ENCODE measurements at places on chromosomes 1 and 21.

DNA sequence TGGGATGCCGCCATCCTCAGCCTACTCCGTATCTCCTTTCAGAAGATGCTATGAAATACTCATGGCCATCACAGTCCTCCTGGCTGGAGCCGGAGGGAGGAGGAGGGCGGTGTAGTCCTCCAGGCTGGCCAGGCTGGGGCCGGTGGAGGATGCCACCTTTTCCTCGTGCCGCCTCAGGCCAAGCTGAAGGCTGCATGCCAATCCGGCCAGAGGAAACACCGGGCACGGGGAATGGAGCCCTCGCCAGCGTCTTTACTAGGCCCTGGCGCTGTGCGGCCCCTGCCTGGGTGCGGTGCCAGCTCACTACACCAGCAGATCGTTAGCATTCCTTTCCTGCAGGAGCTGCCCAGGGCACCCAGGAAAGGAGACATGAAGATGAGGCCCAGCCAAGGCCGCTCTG is 70.1 kb downstream of the CASZ1 start:
- DNase-seq = no peak

- no peak for DNase-seq
Measured at GRCh38 chr1:109873278-109874175, 37.1 kb upstream of the CSF1 start.

DNA sequence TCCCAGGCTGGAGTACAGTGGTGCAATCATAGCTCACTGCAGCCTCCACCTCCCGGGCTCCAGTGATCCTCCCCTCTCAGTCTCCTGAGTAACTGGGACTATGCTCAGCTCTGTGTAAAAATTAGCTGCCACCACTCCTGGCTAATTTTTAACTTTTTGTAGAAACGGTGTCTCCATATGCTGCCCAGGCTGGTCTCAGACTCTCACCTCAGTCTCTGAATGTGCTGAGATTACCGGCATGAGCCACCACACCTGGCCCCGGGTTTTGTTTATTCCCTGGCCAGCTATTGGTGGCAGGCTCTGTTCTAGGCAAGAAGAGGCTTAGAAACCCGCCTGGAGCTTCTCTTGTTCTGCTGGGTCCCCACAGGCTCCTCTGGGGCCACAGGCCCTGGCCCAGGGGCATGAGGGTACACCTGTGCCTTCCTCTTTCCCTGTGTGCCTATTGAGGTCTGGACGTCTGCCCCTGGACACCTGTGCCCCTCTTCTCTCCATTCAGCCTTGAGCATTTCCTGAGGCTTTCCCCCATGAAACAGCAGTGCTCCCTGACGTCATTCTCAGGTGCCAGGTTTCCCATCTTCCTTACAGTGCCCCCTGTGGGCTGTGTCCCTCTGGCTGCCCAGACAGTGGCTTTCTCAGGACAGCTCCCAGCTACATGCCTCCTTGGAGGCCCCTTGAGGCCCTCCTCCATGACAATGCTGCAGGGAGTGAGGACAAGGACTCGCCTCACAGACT is 57.5 kb downstream of the PCP4 start:
- no peak for DNase-seq

DNA sequence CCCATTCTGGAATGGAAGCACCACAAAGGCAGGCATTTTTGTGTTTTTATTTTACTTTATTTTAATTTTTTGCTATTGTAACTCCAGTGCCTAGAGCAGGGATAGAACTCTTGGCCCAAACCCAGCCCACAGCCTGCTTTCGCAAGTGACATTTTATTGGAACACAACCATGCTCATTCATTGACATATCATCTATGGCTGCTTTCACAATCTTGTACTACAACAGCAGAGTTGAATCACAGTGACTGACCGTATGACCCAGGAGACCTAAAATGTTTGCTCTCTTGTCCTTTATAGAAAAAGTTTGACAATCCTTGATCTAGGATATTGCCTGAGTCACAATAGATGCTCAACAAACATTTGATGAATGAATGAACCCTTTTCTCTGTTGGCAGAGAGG is 83.9 kb upstream of the ATP1A1 start:
- no peak for DNase-seq

DNA sequence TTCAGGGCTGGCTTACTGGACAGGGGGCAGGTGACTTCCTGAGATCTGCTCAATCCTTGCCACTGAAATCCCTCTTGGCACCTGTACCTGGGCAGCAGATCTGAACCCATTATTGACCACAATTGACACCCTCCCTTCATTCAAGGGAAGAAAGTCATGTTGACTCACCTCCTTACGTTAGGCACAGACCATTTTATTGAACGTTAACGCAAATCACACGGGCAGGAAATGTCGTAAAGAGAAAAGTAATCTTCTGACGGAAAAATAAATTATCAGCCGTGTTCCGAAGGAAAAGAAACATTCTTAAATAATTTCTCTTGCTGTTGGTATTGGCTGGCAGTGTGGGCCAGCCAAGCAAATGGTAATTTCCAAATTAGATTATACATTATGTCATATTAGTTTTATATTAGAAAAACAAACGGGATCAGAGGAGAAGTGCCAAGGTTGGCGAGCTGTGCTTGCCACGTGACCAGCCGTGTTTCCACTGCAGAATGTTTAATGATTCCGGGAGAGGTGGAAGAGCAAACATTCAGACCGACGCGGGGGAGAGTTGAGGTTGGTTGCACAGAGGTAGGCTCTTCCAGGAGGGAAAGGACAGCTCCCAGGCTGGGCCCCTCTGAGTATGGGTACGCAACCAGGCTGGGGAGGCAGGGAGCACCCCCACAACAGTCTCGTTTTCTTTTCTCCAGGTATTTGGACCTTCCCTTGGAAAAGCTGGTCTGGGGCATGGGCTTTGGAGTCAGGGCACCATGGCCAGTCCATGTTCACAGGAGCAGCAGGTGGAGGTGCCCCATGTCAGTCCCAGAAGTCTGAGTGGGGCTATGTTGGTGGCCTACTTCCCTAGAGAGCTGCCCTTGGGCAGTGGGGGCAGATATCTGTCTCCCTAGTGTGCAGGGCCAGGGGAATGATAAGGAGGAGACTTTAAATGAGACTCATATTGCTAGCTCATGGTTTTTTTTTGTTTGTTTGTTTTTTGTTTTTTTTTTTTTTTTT is 121.1 kb downstream of the FOXD2 start:
- no peak for DNase-seq

DNA sequence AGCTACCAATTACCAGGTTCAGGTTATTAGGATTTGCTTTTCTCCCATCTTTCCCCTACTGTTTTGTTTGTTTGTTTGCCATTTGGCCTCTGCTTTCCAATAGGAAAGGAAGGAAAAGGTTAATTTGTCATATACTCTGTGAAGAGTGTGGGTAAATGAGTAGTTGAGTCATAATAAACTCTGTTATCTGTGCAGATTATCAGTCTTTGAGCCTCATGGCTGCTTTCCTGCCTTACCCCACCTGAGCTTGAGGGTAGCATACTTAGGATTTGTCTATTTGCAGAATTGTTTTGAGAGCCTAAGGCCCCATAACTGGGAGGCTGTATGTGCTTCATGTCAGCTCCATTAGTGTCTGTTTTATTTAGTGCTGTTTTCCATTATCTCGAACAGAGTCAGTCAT is 32.9 kb upstream of the SNX27 start:
- no peak for DNase-seq

DNA sequence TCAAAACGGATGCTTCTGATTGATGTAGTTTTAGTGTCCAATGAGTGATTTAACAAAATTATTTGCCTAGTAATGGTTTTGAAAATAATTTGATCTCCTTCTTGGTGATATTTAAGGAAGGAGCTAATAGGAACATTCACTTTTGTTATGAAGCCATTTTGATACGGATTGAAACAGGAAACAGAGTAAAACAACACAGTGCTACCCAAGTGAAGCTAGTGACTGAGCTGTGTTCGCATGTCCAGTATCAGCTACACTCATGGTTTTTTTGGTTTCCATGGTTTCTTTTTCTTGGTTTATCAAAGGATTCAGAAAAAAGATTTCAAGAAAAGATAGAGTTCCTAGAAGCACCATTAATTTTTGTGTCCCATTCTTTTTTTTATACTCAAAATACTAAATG is 40.1 kb upstream of the PLEKHO1 start:
- DNase-seq = no peak

DNA sequence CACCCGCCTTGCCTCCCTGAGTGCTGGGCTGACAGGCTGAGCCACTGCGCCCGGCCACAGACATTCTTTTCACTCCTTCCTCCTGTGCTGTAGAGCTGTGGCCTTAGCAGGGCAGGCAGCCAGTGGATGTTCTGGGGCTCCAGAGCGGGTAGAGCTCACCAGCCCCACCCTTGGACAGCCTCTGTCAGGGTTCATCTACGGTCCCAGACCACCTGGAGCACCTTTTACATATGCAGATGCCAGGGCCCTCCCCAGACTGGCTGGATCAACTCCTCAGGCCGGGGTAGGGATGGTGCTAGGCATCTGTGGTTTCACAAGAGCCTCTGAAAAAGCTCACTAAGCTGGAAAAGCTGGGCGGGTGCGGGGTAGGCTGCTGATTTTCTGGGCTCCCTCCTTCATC is 4.6 kb downstream of the ATP13A2 start:
- DNase-seq = no peak

GRCh38 chr1:212575333-212575732 is 33.2 kb upstream of the ATF3 start:
- DNase-seq = no peak

DNA sequence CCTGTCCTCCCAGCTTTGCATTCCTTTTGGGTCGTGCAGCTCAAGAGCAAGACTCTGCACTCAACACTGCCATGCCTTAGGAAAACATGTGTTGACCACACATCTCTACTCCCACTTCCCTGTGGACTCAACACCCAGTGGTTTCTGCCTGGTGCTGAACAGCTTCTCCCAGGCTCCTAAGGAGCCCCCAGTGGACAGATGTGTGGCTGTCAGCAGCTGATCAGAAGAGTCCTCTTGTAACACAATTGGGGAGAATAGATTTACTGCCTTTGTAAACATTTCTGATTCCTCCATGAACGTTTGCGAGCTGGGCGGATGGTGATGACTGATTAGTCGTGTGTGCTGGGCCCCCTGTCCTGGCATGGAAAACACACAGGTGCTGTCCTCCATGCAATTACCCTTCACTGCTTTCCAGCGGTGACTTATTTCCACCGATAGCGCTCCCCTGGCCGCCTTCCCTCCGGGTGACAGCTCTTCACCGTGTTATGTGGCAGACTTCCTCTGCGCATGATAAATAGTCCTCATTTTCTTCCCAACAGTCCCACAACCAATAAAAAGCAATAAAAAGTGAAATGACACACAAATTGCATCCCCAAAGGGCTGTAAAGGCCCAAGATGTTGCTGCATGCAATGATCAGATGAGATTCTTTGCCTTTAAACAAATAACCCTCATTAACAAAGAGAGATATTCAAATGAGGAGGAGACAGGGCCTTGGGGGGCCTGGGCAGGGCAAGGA is 249.4 kb upstream of the AJAP1 start:
- no peak for DNase-seq

GRCh38 chr1:9542430-9542829 is 3.2 kb downstream of the SLC25A33 start:
- no peak for DNase-seq

DNA sequence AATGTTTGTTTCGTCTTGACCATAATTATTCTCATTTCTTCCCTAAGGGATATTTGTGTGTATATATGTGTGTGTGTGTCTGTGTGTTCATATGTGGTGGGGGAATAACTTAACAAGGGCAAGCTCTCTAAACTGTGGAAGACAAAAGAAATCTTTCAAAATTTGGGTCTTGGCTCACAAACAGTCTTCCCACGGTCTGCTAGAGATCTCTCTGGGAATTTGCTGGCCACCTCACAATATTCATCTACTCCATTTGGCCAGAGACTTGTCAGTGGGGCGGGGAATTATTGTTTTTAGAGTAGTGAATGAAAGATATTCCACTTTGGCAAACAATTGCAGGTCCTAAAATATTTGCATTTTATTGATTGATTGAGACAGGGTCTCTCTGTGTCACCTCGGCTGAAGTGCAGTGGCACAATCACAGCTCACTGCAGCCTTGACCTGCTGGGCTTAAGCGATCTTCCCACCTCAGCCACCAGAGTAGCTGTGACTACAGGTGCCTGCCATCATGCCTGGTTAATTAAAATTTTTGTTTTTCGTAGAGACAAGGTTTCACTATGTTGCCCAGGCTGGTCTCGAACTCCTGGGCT is 8.0 kb upstream of the EIF2B3 start:
- DNase-seq = no peak

- DNase-seq = no peak
Measured at GRCh38 chr1:76366726-76367125, 292.2 kb downstream of the ST6GALNAC3 start.

- no peak for DNase-seq
Measured at GRCh38 chr1:10509809-10510509, 35.2 kb downstream of the PEX14 start.

DNA sequence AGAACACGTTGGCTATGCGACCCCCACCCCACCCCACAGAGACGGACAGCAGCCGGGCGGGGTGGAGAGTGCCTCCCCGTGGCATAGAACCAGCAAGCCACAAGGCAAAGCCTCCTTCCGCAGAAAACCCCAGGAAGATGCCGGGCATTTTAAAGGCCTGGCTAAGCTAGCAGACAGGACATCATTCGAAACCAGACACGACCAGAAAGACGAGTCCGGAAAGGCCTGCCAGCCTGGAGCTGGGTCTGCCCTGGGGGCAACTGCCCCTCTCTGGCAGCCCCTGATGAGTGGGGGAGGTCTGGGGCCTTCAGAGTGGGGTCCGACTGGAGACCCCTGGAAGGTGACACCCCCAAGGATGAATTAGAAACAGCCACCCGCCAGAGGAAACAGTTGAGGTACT is 8.5 kb downstream of the FTCD start:
- DNase-seq = no peak

DNA sequence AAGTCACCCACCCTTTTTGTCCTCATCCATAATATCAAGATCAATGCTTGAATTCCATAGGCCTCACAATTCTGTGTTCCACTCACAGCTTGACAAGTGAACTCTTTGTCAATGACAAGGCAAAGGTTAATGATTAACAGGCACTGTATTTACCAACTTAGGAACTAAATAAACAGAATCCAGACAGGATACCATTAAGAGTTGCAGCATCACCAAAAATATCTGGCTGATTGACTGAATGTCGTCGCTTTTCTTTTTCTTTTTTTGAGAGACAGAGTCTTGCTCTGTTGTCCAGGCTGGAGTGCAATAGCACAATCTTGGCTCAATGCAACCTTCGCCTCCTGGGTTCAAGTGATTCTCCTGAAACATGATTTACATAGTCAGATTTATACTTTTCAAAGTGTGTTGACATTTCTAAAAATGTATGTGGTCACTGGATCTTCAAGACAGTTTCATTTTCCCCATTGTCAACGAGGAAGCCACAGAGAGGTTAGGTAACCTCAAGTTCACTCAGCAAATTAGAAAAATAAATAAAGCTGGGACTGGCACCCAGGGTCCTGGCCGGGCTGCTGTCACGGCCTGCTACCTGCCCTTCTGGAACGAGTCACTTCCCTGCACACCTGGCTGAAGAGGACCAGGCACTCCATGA is 81.0 kb downstream of the PDE9A start:
- no peak for DNase-seq

- DNase-seq = no peak
Measured at GRCh38 chr1:95309031-95309471, 75.0 kb downstream of the RWDD3 start.

DNA sequence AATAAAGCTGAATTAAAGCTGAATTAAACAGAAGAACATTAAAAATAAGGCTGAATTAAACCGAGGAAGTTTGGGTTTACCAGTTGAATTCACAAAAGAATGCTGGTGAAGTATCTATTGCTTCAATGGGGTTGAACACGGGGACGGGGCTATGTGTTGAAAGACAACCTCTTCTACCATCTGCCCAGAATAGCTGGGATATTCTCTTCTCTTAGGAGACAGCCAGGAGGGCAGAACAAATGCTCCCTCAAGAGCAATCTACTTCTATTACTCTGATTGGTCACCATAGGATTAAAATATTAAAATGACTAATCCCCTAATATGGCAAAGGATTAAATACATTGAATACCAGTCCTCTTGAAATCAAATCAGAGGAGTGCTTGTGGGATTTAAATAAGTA is 68.4 kb downstream of the LPGAT1 start:
- DNase-seq = no peak

Measured in T-cell (primary cell).